ENCODE measurements at places on chromosomes 5 and 9. TPM values are rescaled to one million over a fixed set of nuclear protein-coding genes. Genes with fewer than 3 reads are reported as not detected.

ERAP2 gene
- 67.7 TPM for total RNA-seq

SLC46A2 gene
- total RNA-seq, result not detected

KYAT1 gene
- total RNA-seq, result 4.1 TPM

LSM11 gene
- total RNA-seq, result 4.5 TPM

TXN gene
- total RNA-seq, result 278 TPM

DNA sequence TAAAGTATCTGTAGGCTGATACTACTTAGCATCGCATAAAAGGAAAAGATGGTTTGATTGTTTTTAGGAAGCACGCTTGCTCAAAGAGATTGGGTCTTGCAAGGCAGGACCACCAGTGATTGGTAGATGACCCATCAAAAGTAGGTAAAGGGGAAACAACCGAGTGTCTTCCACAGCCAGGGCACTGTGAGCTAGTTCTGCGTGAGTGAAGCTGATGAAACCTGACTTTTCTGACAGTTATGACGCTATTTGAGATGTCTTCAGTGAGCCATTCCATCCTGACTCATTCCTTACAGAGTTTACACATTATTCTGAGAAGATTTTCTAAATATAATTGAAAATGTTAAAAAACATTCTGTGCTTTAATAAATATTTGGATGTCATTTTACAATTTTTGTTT lies 49.7 kb downstream of the BASP1 start:
- no peak overlapping the region for H3K27ac ChIP-seq
- no peak for DNase-seq
- H3K27me3 ChIP-seq, result peaks cover 12% of the 10 kb centered on the region
- H3K4me1 ChIP-seq, result no peaks in the 10 kb centered on the region
- H3K36me3 ChIP-seq, result no peaks in the 10 kb centered on the region
- H3K4me3 ChIP-seq, result no peak overlapping the region

- H3K27ac ChIP-seq, result no peak overlapping the region
- H3K4me3 ChIP-seq, result no peak overlapping the region
- H3K4me1 ChIP-seq, result no peaks in the 10 kb centered on the region
- no peak for DNase-seq
- H3K27me3 ChIP-seq, result peaks cover 86% of the 10 kb centered on the region
- H3K36me3 ChIP-seq, result no peaks in the 10 kb centered on the region
Observed at GRCh38 chr5:168801567-168801966, 222.4 kb upstream of the PANK3 start.

DNA sequence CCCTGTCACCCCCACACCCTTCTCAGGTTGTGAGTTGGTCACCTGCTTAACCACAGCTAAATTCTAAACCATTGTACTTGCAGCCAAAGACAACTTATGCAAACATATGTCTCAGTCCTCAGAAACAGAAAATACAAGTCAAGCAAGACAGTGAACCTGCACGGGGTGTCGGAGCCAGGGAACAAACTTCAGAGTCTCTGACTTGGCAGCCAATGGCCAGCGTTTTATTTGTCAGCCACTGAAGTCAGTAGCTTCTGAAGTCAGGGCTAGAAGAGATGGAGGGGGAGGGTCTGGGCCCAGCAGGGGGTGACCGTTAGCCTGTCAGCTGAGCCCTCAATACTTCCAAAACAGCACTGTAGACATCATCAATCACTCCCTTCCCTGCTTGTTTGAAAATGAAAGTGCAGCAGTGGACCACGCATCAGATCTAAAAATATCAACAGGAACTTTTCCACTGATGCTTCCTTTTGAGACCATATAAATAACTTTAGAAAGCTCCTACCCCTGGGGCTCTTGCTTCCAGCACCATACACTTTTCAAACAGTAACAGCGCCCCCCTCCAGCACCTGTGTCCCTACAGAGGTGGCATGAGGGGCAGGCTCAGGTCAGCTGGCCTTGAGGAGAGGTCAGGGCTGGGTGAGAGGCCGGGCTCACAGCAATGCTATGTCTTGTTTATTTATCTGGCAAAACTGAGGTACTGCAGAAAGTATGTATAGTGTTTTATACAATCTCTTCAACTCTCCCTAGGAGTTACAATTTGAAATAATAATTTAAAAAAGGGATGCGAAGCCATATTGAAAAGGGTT lies 142.5 kb downstream of the ACER2 start:
- no peaks in the 10 kb centered on the region for H3K36me3 ChIP-seq
- H3K4me1 ChIP-seq, result no peaks in the 10 kb centered on the region
- H3K4me3 ChIP-seq, result peak overlapping the region; percentile 30
- DNase-seq, result no peak
- H3K27me3 ChIP-seq, result peaks cover 28% of the 10 kb centered on the region
- no peak overlapping the region for H3K27ac ChIP-seq

- H3K4me1 ChIP-seq, result no peaks in the 10 kb centered on the region
- H3K27ac ChIP-seq, result no peak overlapping the region
- H3K4me3 ChIP-seq, result no peak overlapping the region
- H3K36me3 ChIP-seq, result no peaks in the 10 kb centered on the region
- H3K27me3 ChIP-seq, result no peaks in the 10 kb centered on the region
Observed at GRCh38 chr5:116834796-116835515, 260.3 kb upstream of the SEMA6A start.

- H3K27me3 ChIP-seq, result peaks cover 17% of the 10 kb centered on the region
Observed at GRCh38 chr5:5419291-5420210, 2.9 kb upstream of the ICE1 start.

DNA sequence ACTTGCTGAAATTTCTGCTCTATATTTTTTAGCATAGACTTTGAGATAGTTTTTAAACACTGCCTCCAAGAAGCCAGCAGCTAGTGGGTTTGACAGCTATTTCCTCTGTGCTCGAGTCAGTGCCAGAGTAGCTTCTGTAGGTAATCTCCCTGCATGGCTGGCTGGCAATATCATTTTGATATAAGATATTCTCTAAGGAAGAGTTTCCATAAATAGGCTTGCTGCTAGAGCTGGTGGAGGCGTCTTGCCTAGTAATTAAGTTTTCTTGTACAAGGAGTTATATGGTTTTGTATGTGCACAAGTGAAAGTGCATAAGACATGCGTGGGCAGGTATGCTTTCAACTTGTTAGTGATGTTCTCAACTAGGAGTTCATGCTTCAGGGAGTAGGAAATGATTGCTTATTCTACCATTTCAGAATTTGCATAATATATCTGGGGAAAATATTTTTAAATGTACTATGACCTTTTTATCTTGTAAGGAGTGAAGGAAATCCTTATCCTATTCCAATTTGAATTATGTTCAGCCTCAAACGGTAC lies 74.1 kb upstream of the CCL21 start:
- no peaks in the 10 kb centered on the region for H3K36me3 ChIP-seq
- no peak overlapping the region for H3K27ac ChIP-seq
- no peaks in the 10 kb centered on the region for H3K27me3 ChIP-seq

- H3K4me3 ChIP-seq, result no peak overlapping the region
- H3K4me1 ChIP-seq, result no peaks in the 10 kb centered on the region
- no peak for DNase-seq
Observed at GRCh38 chr9:123164285-123164684, 104.1 kb downstream of the STRBP start.

GRCh38 chr9:108831496-108832178 lies 24.1 kb downstream of the ACTL7B start:
- DNase-seq, result no peak
- H3K4me3 ChIP-seq, result no peak overlapping the region
- H3K27me3 ChIP-seq, result peaks cover 15% of the 10 kb centered on the region
- H3K27ac ChIP-seq, result no peak overlapping the region

- H3K4me3 ChIP-seq, result no peak overlapping the region
- H3K27ac ChIP-seq, result no peak overlapping the region
- H3K36me3 ChIP-seq, result no peaks in the 10 kb centered on the region
- DNase-seq, result no peak
- H3K4me1 ChIP-seq, result no peaks in the 10 kb centered on the region
Observed at GRCh38 chr5:30050056-30050815, 1143.2 kb upstream of the CDH6 start.

- H3K36me3 ChIP-seq, result no peaks in the 10 kb centered on the region
- peaks cover 45% of the 10 kb centered on the region for H3K27me3 ChIP-seq
- no peak overlapping the region for H3K4me3 ChIP-seq
- peak; percentile 34 for DNase-seq
Observed at GRCh38 chr9:130313103-130313858, 47.7 kb downstream of the HMCN2 start.

DNA sequence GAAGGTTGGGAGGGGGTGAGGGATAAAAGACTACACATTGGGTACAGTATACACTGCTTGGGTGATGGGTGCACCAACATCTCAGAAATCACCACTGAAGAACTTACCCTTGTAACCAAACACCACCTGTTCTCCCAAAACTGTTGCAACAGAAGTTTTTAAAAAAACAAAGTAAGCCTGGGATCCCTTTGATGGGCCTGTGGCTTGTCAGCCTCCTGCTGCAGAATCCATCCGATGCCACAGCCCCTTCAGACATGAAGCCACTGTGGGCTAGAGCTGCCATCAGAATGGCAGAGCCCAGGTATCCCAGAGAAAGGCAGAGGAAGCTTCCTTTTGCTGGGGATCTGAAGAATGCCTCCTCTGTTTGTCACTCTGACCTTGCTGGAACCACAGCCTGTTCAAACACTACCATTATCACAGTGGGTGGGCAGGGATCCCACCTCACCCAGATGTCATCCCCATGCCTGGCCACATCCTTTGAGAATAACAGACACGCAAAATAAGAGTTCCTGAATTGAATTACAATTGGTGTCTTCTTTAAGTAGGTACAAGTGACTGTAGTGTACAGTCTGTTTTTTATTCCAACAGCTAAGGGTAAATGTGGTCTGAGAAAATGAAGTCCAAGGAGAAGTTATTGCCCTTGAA lies 78.1 kb upstream of the DIRAS2 start:
- no peak overlapping the region for H3K4me3 ChIP-seq
- no peaks in the 10 kb centered on the region for H3K36me3 ChIP-seq
- no peaks in the 10 kb centered on the region for H3K4me1 ChIP-seq
- no peaks in the 10 kb centered on the region for H3K27me3 ChIP-seq
- DNase-seq, result no peak
- no peak overlapping the region for H3K27ac ChIP-seq

DNA sequence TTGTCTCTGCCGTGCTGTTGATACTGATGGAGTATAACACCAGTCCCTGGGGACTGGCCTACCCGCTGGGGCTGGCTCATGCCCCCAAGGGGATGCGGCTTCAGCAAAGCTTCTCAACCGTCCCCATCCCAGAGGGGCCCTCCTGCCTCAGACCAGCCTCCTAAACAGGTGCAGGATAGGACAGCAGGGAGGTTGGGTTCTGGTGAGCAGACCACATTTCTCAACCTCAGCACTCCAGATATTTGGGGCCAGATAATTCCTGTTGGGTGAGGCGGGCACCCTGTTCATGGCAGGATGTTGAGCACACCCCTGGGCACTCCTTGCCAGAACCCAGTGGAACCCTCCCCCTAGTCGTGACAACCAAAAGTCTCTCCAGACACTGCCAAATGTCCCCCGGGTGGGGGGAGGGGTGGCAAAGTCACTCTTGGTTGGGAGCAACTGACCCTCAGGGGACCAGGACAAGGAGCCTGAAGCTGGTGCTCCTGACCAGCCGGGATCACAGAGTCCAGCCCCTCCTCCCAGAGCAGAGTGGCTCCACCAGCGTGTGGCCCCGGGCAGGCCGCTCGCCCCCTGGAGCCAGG lies 107.8 kb downstream of the ZNF354C start:
- no peak for DNase-seq
- H3K27ac ChIP-seq, result no peak overlapping the region
- H3K4me3 ChIP-seq, result no peak overlapping the region
- no peaks in the 10 kb centered on the region for H3K36me3 ChIP-seq
- no peaks in the 10 kb centered on the region for H3K27me3 ChIP-seq

GRCh38 chr5:83343299-83343698 lies 128.2 kb upstream of the VCAN start:
- H3K4me3 ChIP-seq, result no peak overlapping the region
- H3K27ac ChIP-seq, result no peak overlapping the region
- no peaks in the 10 kb centered on the region for H3K36me3 ChIP-seq
- H3K4me1 ChIP-seq, result no peaks in the 10 kb centered on the region
- no peak for DNase-seq
- H3K27me3 ChIP-seq, result no peaks in the 10 kb centered on the region

- no peaks in the 10 kb centered on the region for H3K36me3 ChIP-seq
- peaks cover 69% of the 10 kb centered on the region for H3K27me3 ChIP-seq
- H3K4me3 ChIP-seq, result no peak overlapping the region
- no peak overlapping the region for H3K27ac ChIP-seq
- no peak for DNase-seq
- no peaks in the 10 kb centered on the region for H3K4me1 ChIP-seq
Observed at GRCh38 chr9:116157436-116158138, 4.0 kb downstream of the PAPPA start.

DNA sequence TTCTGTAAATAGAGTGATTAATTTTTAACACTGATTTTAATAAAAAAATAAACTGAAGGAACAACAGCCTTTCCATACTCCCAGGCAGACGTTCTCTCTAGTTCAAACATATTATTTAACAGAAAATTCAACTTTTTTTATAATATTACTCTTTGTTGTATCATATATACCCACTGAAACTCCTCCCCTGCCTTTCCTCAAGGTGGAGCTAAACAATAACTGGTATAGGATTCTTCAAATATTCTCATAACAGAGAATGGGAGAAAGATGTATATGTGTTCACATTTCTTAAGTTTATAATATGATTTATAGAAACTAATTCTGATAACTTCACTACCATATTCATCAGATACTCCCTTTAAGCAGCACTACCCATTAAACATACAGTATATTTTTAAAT lies 83.4 kb downstream of the CYLC2 start:
- H3K4me1 ChIP-seq, result no peaks in the 10 kb centered on the region
- H3K27ac ChIP-seq, result no peak overlapping the region
- no peaks in the 10 kb centered on the region for H3K27me3 ChIP-seq
- no peak overlapping the region for H3K4me3 ChIP-seq
- H3K36me3 ChIP-seq, result no peaks in the 10 kb centered on the region

- no peak overlapping the region for H3K4me3 ChIP-seq
- H3K36me3 ChIP-seq, result no peaks in the 10 kb centered on the region
- H3K27me3 ChIP-seq, result peaks cover 100% of the 10 kb centered on the region
Observed at GRCh38 chr5:158917731-158918130, 182.0 kb downstream of the EBF1 start.

DNA sequence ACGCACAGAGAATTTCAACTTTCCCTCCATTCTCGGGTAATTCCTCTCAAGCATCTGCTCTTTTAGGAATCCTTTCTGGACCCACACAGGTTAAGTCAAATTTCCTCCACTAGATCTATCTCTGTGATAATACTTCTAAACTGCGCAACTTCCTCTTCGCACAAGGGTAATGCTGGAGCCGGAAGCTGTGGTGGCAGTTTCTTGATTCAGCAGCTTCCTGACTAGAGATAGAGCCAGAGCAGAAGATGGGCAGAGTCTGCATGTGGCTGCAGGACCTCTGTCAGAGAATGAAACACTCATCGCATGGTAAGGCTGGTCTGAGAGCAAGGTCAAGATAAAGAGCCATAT lies 11.1 kb upstream of the CDC42SE2 start:
- H3K4me1 ChIP-seq, result peaks cover 3% of the 10 kb centered on the region
- H3K27ac ChIP-seq, result no peak overlapping the region
- H3K36me3 ChIP-seq, result no peaks in the 10 kb centered on the region
- no peaks in the 10 kb centered on the region for H3K27me3 ChIP-seq
- H3K4me3 ChIP-seq, result no peak overlapping the region

GRCh38 chr5:135452321-135453030 lies at the start of gene TIFAB:
TSS of gene TIFAB (minus strand) at chr5:135452351. CDS start at chr5:135449939, 2,412 bp downstream.
- H3K27me3 ChIP-seq, result peaks cover 63% of the 10 kb centered on the region
- no peaks in the 10 kb centered on the region for H3K36me3 ChIP-seq
- no peak for DNase-seq
- H3K27ac ChIP-seq, result no peak within 1 kb of the TSS
- H3K4me1 ChIP-seq, result peaks cover 10% of the 10 kb centered on the region

Measured in Calu3 (cell line).